ENCODE measurements at places on chromosomes 2 and 18.
A peak's percentile ranks its signal among the peaks of the same experiment; 100 is the strongest.

DNA sequence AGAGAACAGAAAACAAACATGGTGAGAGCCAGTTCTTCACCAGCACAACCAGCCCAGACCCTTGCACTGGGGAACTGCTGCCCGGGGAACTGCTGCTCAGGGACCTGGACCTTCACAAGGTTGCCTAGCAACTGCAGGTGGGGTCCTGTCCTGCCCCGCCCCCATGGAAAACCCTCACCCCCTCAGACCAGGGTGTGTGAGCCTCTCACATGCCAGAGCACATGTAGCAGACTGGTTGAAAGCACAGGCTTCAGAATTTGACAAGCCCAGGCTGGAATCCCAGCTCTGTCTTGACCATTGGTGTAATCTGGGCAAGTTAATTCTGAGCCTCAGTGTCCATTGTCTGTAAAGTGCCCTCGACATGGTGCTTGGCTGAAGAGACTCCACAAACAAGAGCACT is 118.6 kb downstream of the LOXHD1 start:
- no peak for DNase-seq
- H3K4me3 ChIP-seq: no peak overlapping the region
- H3K27ac ChIP-seq: no peak overlapping the region
- H3K4me1 ChIP-seq: no peaks in the 10 kb centered on the region

GRCh38 chr2:4900242-4900641 is 791.9 kb upstream of the SOX11 start:
- H3K36me3 ChIP-seq: no peaks in the 10 kb centered on the region
- H3K27me3 ChIP-seq: no peaks in the 10 kb centered on the region
- DNase-seq: no peak
- no peak overlapping the region for H3K4me3 ChIP-seq

- H3K4me3 ChIP-seq: no peak overlapping the region
- H3K27ac ChIP-seq: no peak overlapping the region
- no peak for DNase-seq
- H3K27me3 ChIP-seq: no peaks in the 10 kb centered on the region
- no peaks in the 10 kb centered on the region for H3K4me1 ChIP-seq
These were observed 62.7 kb upstream of the GALNT5 start for GRCh38 chr2:157194844-157195243.

DNA sequence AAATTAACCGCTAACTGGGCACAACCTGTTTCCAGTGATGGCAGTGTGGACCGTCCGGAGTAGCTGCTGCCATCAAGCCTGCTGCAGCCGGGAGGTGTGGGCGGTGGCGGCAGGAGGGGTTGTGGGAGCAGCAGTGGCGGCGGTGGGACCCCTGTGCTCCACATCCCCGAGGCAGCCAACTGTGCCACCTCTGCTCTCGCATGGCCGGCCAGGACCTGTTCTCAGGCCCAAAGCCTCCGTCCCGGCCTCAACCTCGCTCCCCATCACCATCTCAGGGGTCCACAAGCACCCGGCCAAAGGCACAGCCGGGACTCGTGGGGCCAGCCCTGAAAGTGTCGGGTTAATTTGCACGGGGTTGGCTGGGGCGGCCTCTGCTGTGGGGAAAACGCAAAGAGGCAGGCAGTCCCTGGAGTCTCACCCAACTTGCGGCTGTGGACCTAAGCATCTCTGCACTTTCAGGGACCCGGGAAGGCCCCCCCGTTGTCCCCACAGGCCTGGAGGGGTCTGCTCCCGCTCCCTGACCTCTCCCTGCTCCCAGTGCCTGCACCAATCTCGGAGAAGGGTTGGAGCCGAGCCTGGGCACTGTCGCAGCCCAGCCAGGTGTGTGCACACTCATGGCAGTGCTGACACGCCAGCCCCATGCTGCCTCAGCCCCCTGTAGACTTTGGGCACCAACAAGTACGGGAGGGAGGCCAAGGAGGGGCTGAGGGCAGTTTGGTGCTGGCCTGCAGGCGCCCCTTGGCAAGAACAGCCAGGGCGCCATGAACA is 44.4 kb upstream of the PEX13 start:
- peaks cover 4% of the 10 kb centered on the region for H3K4me1 ChIP-seq
- no peaks in the 10 kb centered on the region for H3K36me3 ChIP-seq
- peak; percentile 47 for DNase-seq
- no peaks in the 10 kb centered on the region for H3K27me3 ChIP-seq

GRCh38 chr18:76465630-76466409 is 29.2 kb downstream of the ZNF516 start:
- H3K4me3 ChIP-seq: no peak overlapping the region
- H3K27ac ChIP-seq: no peak overlapping the region
- no peaks in the 10 kb centered on the region for H3K27me3 ChIP-seq
- peak; percentile 37 for DNase-seq
- H3K36me3 ChIP-seq: peaks cover 5% of the 10 kb centered on the region
